Stimulated activated CD4-positive, alpha-beta T cell treated with anti-CD3 and anti-CD28 coated beads, Interleukin-1b, Interleukin-23, amount 100 ng/mL, for 4 hours (primary cell): ENCODE measurements at places on chromosomes 12 and 14.
A peak's percentile ranks its signal among the peaks of the same experiment; 100 is the strongest.

DNA sequence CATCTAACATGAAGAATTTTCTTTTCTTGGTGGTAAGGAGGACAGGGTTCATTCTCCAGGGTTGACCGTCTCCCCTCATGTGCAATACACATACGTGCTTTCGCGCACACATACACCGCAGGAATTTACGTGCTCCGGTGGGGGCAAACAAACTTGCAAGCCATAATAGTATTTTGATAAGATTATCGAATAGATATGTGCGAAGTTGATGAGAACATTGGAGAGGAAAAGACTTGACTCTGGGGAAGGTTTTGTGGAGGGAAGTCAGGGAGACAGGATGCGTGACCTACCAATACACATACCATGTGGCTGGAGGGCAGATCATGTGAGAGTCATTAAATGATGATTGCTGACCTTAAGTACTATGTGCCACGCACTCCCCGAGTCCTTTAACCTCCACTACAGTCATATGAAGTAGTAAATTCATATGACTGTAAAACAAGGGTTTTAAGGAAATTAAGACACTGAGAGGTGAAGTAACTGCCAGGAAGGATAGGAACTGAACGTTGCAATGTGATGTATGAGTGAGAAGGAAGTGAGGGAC, 921 bp downstream of the RAD51B start:
- DNase-seq: no peak

DNA sequence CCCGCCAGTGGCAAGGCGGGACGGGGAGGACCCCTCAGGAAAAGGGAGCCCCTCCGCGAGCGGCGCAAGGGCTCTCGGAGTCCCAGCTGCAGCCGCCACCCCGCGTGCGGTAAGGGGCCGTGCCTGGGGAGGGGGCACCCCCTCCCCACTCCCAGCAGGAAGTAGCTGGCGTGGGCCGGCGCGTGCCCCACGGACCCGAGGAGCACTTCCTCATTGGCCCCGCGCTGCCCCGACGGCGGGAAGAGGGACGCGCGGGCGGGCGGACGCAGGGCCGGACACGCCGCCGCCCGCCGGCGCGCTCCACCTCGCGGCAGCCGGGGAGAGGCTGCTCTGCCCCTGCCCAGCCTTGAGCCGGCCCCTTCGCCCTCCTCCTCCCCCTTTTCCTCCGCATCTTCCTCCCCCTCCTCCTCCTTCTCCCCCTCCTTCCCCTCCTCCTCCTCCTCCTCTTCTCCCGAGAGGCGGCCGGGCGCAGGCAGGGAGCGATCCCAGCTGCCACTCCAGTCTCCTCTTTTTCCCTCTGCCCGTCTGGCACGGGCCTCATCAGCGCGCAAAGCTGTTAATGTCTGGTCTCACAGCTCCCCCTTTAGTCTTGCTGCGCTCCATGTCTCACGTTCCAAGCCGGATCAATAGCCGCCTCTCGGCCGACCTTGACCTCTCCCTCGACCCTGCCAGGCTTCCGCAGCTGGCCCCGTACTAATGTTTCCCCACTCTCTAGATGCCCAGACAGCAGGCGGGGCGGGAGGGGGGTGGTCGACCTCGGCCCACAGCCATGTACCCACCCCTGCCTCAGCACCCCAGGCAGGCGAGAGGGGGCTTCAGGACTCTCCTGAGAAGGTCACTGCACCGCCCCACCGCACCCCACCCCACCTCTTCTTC, 2.6 kb upstream of the BCL11B start:
- peak; percentile 38 for DNase-seq

- DNase-seq: no peak
These were observed 154.5 kb downstream of the EGLN3 start for GRCh38 chr14:33796356-33796755.

DNA sequence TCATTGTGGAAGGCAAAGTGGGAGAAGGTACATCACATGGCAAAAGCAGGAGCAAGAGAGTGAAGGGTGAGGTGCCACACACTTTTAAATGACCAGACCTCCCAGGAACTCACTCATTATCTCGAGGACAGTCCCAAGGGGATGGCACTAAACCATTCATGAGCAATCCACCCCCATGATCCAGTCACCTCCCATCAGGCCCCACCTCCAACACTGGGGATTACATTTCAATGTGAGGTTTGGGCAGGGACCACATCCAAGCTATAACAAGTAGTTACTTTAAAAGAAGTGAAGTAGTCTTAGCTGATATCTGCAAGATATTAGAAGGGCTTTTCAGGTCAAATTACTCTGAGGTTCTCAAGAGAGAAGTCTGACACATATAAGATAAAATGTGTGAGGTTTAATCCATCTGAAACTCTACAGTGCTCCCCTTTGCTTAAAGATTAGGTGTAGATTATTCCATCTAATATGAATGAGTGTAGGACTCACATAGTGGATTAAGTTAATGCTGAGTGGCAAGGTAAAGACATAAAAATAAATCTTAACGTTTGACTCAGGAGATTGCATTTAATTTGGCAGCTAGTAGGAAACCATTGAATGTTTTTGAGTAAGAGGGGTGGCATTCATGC, 130.8 kb downstream of the TMX1 start:
- no peak for DNase-seq

DNA sequence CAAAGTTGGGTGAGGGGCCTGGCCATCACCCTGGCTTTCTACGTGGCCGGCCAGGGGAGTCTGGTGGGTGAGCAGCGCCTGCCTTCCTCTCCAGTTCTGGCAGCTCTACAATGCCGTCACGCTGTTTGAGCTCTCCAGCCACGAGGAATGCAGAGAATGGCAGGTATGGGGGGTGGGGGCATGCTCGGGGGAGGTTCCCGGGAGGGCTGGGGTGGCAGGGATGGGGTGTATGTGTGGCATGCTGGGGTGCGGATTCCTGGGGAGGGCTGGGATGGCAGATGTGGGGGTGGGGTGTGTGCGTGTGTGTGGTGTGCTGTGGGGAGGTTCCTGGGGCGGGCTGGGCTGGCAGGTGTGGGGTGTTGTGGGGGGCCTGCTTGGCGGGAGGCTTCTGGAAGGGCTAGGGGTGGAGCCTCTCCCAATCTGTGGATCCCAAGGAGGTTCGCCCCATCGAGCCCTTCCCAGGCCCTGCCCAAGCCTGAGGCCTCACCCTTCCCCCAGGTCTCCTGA, 18.5 kb downstream of the RHOF start:
- DNase-seq: no peak

DNA sequence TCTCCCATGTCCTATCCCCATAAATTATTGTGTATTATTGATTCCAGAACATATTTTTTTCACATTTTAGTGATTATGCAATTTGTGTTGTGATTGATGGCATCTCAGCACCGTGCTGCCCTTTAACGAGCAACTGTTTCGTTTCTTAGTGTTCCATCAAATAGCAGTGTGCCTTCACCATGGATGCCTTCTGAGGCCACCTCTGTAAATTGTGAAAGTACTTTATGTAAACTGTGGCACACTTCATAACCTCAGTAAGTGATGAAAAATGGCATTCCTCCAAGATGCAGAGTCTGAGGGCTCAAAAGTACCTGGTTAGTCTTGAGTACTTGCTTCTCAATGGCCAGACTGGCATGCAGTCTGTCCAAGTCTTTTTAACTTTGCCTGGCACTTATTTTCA, 8.2 kb downstream of the CHST11 start:
- DNase-seq: no peak

DNA sequence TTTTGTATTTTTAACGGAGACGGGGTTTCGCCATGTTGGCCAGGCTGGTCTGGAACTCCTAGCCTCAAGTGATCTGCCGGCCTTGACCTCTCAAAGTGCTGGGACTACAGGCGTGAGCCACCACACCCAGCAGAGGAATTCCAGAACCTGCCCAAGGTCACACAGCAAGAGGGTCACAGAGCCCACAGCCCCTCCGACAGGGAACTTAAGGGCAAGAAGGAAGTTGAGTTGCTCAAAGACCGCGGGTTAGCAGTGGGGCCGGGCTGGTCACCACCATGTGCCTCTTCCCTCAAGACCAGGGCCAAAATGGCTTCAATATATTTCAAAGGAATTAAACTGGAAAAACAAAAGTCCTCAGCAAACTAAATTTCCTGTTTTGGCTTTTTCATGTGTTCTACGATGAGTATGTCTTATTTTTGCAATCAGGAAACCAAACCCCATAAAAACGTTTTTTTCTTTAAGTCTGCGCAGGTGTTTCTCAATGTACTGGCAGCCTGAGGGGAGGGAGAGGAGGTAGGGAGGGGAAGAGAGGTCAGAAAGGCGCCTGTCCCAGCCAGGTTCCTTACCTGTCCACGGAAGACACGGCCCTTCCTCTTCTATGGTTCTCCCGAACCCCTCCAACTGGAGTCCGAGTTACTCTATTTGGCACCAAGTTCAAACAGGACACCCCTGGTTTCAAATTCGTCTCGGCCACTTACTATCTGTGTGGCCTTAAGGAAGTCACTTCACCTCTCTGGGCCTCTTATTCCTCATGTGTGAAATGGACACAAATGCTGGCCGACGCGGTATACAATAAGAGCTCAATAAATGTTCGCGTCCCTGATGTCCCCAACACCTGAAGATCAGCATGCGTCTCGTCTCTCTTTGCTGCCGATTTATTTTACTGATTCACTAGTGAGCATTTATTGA, 778 bp downstream of the SLC8B1 start:
- DNase-seq: no peak

GRCh38 chr14:20555845-20556244, 5.0 kb downstream of the RNASE9 start:
- DNase-seq: no peak

GRCh38 chr12:91988086-91988923, 157.3 kb downstream of the BTG1 start:
- DNase-seq: no peak

DNA sequence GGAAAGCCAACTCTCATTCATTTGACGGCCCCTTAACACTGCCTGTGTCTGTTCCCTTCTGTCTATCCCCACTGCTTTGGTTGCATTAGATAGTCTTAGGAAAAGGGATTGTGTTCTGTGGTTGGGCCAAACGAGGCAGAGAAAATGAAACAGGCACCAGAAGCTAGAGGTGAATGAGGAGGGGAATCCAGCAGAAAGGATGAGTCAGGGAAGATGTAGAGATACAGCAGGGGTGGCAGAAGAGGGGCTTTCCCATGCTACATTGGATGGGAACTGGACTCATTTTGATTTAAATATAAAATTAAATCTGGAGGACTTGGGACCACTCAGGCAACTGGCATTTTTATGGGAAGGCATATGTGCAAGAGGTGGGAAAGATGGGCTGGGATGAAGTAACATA, 43.3 kb downstream of the OTOGL start:
- no peak for DNase-seq

DNA sequence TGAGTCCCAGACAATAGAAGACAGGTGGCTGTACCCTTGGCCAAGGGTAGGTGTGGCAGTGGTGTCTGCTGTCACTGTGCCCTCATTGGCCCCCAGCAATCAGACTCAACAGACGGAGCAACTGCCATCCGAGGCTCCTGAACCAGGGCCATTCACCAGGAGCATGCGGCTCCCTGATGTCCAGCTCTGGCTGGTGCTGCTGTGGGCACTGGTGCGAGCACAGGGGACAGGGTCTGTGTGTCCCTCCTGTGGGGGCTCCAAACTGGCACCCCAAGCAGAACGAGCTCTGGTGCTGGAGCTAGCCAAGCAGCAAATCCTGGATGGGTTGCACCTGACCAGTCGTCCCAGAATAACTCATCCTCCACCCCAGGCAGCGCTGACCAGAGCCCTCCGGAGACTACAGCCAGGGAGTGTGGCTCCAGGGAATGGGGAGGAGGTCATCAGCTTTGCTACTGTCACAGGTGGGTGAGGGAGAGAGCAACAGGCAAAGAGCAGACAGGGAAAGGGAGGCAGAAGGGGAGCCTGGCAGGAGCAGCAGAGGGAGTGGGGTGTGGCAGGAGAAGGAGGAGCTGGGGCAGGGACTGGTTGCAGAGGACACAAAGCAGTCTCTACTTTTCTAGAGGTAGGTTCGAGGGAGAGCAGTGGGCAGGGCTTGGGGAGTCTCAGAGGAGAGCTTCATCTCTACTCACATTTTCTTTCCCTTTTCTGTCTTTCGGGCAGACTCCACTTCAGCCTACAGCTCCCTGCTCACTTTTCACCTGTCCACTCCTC, 452 bp downstream of the INHBE start:
- DNase-seq: no peak

GRCh38 chr12:51874000-51874399, 13.9 kb upstream of the ANKRD33 start:
- no peak for DNase-seq

GRCh38 chr12:27506645-27507189, 17.3 kb upstream of the PPFIBP1 start:
- DNase-seq: no peak

GRCh38 chr12:10747730-10748129, 24.6 kb upstream of the YBX3 start:
- no peak for DNase-seq

DNA sequence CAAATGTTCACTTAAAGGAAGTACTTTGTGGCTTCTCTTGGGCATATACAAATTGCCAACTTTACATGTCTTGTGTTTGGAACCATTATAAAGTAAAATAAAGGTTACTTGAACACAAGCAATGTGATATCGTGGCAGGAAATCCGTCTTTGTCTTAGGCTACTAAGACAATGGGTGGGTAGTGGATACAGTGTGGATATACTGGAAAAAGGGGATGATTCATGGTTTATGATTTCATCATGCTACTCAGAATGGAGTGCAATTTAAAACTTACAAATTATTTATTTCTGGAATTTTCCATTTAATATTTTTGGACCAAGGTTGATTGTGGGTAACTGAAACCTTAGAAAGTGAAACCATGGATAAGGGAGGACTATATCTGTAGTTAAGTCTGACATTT, 48.4 kb downstream of the MYRFL start:
- no peak for DNase-seq

- peak; percentile 37 for DNase-seq
These were observed 501 bp downstream of the RIMKLB start for GRCh38 chr12:8698132-8698851.

DNA sequence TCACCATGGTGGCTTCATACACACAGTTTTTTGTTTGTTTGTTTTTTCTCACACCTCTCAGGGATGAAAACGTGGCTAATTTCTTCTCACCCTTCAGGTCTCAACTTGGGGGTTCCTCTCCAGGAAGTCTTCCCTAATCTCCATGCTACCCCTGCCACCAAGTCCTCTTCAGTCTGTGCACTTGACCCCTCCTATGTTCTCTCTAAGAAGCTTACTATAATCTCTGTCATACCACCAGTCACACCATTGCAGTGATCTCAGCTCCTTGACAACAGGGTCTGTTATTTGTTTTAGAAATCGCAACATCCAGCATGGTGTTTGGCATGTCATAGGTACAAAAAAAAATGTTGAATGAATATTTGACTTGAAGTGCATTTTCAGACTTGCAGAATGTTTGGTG, 83.4 kb downstream of the PRORP start:
- no peak for DNase-seq

- no peak for DNase-seq
These were observed 8.4 kb upstream of the LRTM2 start for GRCh38 chr12:1811948-1812291.

- no peak for DNase-seq
These were observed 76.1 kb downstream of the STON2 start for GRCh38 chr14:81324011-81324410.

- DNase-seq: no peak
These were observed 396.0 kb upstream of the MIS18BP1 start for GRCh38 chr14:45649051-45649450.

GRCh38 chr12:66191547-66192126, 2.6 kb downstream of the IRAK3 start:
- DNase-seq: no peak
